ENCODE measurements at places on chromosomes 2 and 18. TPM values are rescaled to one million over a fixed set of nuclear protein-coding genes. Genes with fewer than 3 reads are reported as not detected.

Gene TMEM247
- total RNA-seq, result not detected

Gene APCDD1
- total RNA-seq, result not detected

Gene CHRNG
- total RNA-seq, result not detected

Gene SLC11A1
- total RNA-seq, result not detected

Gene SCYGR7
- not detected for total RNA-seq

Gene SLC14A1
- total RNA-seq, result 5.1 TPM

Gene NPAS2
- 4.0 TPM for total RNA-seq

Gene ELP2
- 43.3 TPM for total RNA-seq

Gene GMPPA
- total RNA-seq, result 47.0 TPM

Gene GPAT2
- not detected for total RNA-seq

Gene WDR33
- total RNA-seq, result 36.6 TPM

Gene MAP3K19
- total RNA-seq, result not detected

Gene GKN2
- not detected for total RNA-seq

Gene SCG2
- total RNA-seq, result 5.0 TPM

Gene VIT
- total RNA-seq, result 0.31 TPM

Gene TEX261
- 19.1 TPM for total RNA-seq

Gene ANKRD62
- total RNA-seq, result not detected

Gene AMER3
- total RNA-seq, result not detected

Gene RSAD2
- not detected for total RNA-seq

Gene ZFP36L2
- total RNA-seq, result 1.9 TPM

Gene PRKAG3
- not detected for total RNA-seq

Gene ARHGEF33
- not detected for total RNA-seq

Gene VWA3B
- total RNA-seq, result not detected

Gene MBP
- not detected for total RNA-seq

Gene DNER
- 0.05 TPM for total RNA-seq

Gene TANC1
- total RNA-seq, result 11.6 TPM

Gene ZNF385B
- total RNA-seq, result not detected

Gene FSHR
- not detected for total RNA-seq

Gene RBFA
- total RNA-seq, result 58.7 TPM

Gene BOLL
- not detected for total RNA-seq

Gene E2F6
- total RNA-seq, result 25.6 TPM

Gene ITGB6
- total RNA-seq, result not detected

Gene RAB6C
- not detected for total RNA-seq

Gene CRYBA2
- not detected for total RNA-seq

Gene LYPD1
- total RNA-seq, result 75.9 TPM

Gene IL1RN
- total RNA-seq, result not detected

Gene FLACC1
- 0.75 TPM for total RNA-seq
